Activated CD4-positive, alpha-beta T cell treated with anti-CD3 and anti-CD28 coated beads, Interleukin-2, amount 50 U/mL, for 24 hours (primary cell): ENCODE measurements at places on chromosomes 6 and 20.

DNA sequence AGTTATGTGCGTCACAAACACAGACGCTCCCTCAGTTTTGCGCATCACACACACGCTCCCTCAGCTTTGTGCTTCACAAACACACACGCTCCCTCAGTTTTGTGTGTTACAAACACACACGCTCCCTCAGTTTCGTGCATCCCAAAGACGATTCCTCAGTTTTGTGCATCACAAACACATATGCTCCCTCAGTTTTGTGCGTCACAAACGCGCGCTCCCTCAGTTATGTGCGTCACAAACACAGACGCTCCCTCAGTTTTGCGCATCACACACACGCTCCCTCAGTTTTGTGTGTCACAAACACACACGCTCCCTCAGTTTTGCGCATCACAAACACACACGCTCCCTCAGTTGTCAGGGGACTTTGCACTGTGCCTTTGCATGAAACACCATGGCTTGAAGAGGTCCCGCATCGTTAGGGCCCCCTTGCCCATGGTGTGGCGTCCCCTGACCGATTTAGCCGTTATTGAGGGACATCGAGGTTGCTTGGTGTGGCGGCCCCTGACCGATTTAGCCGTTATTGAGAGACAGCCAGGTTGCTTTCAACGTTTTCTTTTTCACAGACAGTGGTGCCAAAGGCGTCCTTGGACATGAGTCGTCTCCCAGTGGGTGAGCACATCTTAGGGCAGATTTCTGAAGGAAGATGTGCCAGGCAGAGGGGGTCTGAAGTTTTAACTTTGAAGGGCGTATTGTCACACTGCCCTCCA, 28.1 kb upstream of the MYT1 start:
- DNase-seq = no peak

GRCh38 chr20:63377256-63377941, 16.2 kb upstream of the CHRNA4 start:
- DNase-seq = no peak

GRCh38 chr20:35616465-35617396, 1.1 kb downstream of the SPAG4 start:
- no peak for DNase-seq

DNA sequence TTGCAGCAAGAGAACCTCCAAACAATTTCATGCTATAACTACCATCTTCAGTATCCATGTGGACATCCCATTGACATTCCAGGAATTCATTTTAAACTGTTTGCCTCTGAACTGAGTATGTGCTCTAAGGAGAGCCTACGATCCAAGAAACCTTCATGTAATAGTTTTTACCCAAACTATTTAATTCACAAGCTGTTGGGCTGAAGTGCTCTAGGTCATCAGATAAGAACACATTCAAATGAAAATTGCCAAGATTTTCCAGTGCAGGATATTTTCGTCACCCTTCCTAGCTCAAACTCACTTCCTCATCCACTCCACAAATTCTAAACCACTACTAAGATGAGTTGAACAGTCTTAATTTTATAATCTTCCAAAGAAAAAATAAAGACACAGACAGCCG, 12.8 kb downstream of the RSPO3 start:
- no peak for DNase-seq

DNA sequence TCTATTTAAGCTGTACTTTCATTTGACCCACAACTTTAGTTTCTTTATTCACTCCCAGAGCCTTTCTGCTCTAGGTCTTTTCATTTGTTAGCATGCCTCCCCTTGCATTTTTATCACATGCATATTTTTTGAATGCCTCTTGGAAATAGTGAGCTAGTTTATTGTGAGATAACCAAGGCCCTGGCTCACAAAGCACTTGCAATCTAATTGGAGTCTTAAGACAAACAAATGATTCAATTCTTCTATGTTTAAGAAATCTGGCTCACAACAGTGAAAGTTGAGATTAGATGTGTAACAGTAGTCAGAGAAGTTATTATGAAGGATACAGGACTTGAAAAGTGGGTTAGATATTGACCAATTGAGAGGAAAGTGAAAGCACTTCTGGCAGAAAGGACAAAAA, 173.4 kb downstream of the MOXD1 start:
- no peak for DNase-seq

DNA sequence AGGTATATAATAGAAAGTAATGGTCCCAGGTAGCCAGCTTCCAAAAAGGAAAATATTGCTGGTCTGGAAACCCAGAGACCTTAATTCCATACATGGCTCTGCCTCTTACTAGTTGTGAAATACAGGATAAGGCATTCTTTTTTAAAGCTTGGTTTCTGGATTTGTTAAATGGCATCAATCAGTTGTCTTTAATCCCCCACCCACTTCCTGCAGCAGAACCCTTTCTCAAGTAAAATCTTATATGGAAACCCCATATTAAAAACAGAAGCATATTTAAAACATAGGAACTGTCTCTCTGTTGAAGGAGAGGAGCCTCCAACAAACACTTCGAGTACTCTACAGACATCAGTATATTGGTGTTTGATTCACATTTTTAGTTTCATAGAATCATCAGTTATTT, 6.2 kb upstream of the LCA5 start:
- DNase-seq = no peak

DNA sequence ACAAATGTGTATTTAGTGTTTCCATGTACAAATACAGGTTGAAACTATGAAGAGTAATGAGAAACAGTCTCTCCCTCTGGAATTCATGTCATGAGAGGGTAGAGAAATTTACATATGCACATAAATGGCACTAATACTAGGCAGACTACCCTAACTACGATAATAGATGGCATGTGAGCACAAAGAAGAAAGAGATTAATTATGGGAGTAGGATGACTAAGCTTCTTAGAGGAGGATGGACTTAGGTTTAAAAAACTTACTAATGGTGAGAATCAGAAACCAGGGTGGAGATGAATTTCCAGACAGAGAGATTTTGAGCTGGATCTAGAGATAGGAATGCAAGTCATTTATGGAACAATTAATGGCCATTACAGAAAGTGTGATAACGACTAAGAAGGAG, 225.3 kb upstream of the HTR1E start:
- DNase-seq = no peak

GRCh38 chr6:119322715-119323350, 26.7 kb downstream of the MAN1A1 start:
- DNase-seq = no peak
